ENCODE measurements at places on chromosomes 16 and 17. TPM values are rescaled to one million over a fixed set of nuclear protein-coding genes. Genes with fewer than 3 reads are reported as not detected.
A peak's percentile ranks its signal among the peaks of the same experiment; 100 is the strongest.

DNA sequence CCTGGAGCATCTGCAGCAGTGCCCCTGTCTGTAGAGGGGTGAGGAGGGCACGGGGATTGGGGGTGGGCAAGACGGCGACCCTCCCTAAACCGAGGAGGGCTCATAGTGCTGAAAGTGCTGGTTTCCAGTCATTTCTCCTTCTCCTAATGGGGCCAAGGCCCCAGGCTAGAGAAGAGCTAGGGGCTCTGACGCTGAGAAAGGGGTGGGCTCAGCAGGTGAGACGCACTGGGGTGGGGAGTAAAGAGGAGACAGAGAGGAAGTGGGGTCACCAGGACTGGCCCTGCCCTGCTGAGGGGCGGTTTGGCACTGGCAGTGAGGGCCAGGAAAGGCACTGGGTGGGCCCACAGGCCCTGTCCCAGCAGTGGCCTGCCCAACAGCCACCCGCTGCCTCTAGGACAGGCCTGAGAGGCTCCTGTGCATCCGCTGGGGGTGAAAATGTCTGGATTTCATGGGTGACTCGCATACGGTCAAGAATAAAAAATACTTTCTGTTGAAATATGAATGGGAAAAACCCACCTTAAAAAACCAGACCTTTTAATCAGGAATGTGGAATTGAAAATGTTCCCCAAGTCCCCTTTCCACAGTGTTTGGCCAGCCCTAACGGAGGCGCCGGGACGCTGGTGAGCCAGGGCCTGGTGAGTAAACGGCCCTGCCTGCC, 122.4 kb upstream of the SMURF2 start:
- no peak for DNase-seq

GRCh38 chr17:50057521-50057991, 1.6 kb downstream of the ITGA3 start:
- no peak for DNase-seq

GRCh38 chr17:40694584-40694983, 9.0 kb downstream of the KRT24 start:
- DNase-seq: no peak

The NPIPB9 gene
- not detected for total RNA-seq

DNA sequence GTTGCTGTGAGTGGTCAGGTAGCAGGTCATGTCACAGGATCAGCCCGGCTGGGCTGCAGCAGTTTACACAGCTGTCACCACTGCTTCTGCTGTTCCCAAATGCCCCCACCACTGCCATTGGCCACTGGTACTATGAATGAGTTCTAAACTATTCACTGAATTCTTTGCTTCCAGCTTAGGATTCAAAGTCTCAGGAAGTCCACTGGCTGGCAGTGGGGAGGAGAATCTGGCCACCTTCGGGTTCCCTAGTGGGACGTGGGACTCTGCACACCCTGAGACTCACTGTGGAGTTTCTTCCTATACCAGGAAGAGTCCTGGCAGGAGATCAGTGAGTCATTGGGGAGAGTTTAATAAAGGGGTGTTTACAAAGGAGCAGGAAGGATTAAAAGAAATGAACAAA, 6.9 kb downstream of the MT1X start:
- DNase-seq: no peak

The NHLRC4 gene
- 0.17 TPM for total RNA-seq

DNA sequence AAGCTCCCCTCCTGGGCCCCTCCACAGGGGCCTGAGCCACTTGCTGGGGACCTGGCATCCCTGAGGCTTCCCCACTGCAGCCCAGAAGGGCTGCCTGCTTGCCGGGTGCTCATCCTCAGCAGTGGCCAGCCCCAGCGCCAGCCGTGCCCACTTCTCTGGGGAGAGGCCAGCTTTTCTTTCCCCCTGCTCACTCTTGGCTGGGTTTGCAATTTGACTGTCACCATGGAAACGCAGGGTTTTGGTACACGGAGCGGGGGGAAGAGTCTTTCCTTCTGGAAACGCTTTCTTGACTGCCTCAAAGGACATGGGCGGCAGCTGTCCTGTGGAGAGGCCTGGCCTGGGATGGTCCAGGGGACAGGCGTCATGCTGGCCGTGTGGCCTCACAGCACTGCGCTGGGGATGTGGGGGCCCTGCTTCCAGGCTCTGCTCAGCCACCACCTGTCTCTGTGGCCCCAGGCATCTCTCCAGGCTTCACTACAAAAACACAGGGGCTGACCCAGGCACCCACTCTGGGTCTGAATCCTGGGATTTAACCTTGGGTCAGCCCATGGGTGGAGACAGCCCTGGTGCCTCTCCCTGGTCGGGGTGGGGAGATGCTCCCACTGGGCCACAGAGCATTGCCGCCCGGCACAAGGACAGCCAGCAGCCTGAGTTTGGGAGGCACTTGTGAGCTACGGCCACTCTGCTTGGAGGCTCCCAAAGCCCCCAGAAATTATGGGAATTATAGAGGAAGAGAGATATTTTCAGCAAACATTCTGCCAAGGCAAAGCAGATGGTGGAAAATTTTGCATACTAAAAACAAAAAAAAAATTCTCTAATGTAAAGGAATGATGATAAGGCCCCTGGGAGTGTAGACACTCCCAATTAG, 45.9 kb upstream of the DOC2B start:
- DNase-seq: no peak

- DNase-seq: no peak
Measured at GRCh38 chr16:74216319-74216718, 80.3 kb upstream of the PSMD7 start.

DNA sequence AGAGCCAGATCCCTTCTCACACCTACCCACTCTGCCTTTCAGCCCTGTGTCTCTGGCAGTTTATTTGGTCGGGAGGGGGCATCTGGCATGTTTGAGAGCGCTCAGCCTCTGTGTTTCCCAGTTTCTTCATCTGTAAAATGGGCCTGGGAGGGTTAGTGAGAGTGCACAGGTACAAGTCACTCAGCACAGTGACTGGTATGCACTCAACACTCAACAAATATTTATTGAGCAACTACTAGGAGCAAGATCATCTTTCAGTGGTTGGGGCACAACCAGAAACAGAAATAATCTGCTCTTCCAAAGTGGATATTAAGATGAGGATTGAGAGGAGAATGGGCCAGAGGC, 13.7 kb upstream of the SRCIN1 start:
- no peak for DNase-seq

DNA sequence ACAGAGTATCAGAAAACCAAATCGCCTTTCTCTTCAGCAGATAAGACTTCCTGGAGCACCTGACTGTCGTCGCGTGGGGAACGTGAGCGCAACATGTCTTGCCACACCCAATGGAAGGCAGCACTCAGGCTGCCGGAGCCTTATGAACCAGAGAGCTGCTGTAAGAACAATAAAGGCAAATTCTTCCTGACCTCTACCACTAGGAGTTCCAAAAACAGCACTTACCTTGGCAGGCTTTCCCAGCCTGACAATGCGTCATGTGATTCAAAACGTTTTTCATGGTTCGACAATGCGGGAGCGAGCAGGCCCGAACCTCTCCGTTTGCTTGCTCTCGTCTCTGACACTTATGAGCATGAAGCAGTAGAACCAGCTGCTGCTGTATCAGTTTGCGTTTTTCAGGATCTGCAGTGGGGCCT, 75.8 kb upstream of the TRAP1 start:
- no peak for DNase-seq

DNA sequence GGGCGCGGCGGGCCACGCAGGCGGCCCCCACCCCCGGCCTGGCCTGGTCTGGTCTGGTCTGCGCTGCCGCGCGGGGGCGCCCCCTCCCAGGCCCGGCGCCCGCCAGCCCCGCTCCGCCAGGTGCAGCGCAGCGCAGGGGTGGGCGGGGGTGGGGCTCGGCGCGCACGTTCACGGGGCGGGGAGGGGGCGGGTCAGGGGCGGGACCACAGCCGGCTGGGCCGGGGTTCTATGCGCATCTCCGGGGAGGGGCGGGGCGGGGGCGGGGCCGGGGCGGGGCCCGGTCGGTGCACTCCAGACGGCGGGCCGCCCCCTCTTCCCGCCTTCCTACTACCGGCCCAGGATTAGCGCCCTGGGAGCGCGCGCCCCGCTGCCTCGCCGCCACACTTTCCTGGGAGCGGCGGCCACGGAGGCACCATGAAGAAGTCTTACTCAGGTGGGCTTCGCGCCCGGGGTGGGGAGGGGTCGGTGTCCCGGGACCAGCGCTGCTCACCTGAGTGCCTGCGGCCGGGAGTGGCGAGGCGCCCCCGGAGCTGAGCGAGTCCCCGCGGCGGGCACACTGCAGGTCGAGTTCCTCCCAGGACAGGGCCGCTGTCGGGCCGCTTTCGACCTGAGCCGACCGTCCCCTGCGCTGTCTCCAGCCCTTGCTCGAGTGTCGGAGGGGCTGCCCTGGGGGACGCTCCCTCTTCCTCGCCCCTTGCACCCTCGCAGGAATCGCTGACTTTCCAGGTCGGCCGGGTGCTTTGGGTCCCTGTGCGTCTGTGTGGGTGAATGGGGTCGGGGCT, 140.5 kb downstream of the SEC14L1 start:
- peak; percentile 77 for DNase-seq

The KRT31 gene
- total RNA-seq: not detected

GRCh38 chr17:19448341-19449268, 37.6 kb downstream of the RNF112 start:
- peak; percentile 79 for DNase-seq

The TLE7 gene
- not detected for total RNA-seq

DNA sequence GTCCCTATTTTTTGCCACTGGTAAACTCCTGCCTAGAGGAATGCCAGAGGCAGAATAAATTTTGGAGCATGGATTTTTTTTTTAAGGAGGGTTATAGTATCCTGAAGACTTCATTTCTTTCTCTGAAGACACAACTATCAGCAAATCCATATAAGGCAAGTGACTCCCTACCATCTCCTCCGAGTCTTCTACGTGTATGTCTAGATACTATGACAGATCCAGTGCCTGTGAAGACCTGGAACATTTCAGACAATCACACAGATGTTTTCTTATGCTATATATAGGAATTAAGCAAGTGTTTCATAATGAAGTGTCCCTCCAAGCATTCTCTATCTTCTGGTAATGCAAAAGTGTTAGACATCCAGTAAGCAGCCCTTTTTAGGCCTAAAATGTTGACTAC, 255.5 kb upstream of the TBX2 start:
- no peak for DNase-seq

- no peak for DNase-seq
Measured at GRCh38 chr17:65754081-65754480, 192.6 kb upstream of the AXIN2 start.

The BAHCC1 gene
- 6.8 TPM for total RNA-seq

The CBFA2T3 gene
- total RNA-seq: not detected

GRCh38 chr17:72439893-72440502, 319.2 kb downstream of the SOX9 start:
- DNase-seq: no peak

The OR4D1 gene
- not detected for total RNA-seq

- no peak for DNase-seq
Measured at GRCh38 chr17:65925606-65926307, 266.2 kb downstream of the CEP112 start.

DNA sequence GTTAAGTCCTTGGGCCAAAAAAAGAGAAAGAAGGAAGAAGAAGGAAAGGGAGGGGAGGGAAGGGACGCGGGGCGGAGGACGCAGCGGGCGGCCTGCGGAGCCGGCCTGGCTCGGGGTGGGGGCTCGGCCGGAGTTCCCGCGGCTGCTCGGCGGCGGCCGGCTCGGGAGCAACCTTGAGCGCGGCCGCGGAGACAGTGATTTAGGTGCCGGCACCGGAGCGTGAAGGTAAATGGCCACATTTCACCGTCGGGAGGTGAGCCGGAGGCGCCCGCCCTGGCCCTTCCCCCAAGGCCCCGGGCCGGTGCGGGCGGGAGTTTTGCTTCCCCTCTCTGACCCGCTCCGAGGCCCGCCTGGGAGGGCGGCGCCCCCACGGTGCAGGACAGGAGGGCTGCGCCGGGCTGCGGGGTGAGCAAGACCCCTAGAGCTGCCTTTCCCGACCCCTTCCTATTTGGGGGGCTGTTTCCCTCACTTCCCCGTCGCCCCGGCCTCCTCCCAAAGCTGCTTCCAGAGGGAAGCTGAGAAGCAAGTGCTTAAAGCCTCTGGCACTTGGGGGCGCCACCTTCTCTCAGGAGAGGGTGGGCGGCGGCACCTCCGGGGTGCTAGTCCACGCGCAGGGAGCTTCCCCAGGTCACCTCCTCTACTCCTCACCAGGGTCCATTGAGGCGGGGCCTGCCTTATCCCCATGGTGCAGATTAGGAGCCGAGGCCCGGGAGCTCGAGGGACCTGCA, 56.5 kb downstream of the MRM1 start:
- DNase-seq: peak; percentile 31

DNA sequence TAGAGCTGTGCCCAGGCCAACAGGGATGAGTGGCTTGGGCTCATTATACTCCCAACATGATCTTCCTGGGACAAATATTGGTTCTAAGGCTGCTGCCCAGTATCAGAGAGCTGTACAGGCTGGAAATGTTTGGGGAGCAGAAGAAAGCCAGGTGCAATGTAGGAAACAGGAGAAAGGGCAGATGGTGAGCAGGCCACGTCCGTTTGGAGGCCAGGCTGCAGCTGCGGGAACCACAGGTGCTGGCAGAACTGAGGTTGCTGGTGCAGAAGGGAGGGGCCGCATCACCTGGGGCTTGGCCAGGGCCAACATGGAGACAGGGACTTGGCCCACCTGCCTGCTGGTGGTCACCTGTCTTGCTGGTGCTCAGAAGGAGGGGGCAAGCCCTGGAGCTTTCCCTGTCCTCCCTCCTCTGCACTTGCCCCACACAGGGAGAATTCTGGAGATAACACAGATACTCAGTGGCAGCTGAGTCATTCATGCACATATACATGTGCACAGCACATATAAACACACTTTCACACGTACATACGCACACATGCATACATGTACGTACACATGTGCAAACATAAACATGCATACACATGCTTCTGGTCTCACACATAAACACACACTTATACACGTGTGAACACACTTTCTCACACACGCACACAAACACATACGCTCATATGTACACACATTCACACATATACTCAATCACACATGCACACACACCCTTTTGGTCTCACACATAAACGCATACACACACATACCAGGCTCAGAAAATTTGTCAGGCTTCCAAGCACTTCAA, 67.7 kb downstream of the WSCD1 start:
- no peak for DNase-seq

DNA sequence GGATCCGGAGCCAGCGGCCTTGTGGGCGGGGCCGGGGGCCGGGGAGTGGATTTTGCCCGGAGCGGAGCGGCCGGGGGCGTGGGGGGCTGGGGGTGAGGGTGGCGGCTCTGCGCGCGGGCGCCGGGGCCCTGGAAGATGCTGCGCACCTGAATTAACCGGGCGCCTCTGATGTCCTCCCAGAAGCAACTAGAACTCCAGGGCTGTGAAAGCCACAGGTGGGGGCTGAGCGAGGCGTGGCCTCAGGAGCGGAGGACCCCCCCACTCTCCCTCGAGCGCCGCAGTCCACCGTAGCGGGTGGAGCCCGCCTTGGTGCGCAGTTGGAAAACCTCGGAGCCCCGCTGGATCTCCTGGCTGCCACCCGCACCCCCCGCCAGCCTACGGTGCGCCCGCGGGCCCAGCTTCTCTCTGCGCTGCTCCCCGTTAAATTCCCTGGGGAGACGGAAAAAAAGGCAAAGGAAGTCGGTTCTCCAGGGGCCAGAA, 549 bp downstream of the SLC26A11 start:
- no peak for DNase-seq

- no peak for DNase-seq
Measured at GRCh38 chr16:28180655-28181460, 30.9 kb downstream of the XPO6 start.
